ELR (cell line): ENCODE measurements at places on chromosomes 11 and 22.
A peak's percentile ranks its signal among the peaks of the same experiment; 100 is the strongest.

- DNase-seq: peak; percentile 75
These were observed 52.1 kb downstream of the GDPD4 start for GRCh38 chr11:77249427-77249826.

DNA sequence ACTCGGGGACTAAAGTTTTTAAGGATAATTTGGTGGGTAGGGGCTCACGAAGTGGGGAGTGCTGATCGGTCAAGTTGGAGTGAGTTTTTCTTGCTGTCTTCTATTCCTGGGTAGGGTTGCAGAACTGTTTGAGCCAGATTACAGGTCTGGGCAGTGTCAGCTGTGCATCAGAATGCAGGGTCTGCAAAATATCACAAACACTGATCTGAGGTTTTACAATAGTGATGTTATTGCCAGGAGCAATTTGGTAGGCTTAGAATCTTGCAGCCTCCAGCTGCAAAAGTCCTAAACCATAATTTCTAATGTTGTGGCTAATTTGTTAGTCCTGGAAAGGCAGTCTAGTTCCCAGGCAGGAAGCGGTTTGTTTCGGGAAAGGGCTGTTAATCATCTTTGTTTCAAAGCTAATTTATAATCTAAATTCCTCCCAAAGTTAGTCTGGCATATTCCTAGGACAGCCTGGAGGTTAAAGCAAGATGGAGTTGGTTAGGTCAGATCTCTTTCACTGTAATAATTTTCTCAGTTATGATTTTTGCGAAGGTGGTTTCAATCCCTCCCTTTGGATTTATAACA is 39.7 kb upstream of the CALCA start:
- no peak for DNase-seq

DNA sequence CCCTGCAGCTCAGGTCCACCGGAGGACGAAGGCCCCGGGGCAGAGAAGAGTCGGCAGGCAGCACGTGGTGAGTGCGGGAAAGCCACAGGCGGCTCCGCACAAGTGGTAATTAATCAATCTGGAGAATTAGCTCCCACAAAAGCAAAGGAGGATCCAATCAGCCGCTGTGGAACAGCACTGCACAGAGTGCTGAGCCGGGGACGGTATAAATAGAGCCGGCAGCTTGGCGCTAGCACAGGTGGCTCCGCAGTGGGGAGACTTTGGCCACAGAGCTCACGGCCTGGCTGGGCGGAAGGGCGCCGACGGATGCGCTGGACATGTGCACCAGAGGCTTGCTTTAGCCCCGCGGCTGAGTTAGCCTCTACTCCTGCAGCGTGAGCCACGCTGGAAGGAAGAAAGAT is 48.9 kb downstream of the IGSF9B start:
- DNase-seq: no peak

- DNase-seq: peak; percentile 79
These were observed 14.2 kb downstream of the OR52A5 start for GRCh38 chr11:5123802-5124521.

DNA sequence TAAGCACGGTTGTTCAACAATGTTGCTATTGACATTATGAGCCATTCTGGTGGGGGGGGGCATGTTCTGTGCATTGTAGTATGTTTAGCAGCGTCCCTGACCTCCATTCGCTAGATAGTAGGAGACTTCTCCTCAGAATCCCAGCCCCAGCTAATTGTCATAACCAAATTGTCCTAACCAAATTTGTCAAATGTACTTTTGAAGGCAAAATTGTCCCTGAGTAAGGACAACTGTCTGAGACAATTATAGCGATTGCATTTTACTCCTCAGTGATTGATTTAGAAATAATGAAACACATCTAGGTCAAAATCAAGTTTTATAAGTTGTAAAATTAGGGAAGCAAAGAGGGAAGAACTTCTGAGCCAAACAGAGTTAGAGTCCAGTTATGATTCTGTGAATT is 541.8 kb upstream of the CHORDC1 start:
- DNase-seq: no peak

DNA sequence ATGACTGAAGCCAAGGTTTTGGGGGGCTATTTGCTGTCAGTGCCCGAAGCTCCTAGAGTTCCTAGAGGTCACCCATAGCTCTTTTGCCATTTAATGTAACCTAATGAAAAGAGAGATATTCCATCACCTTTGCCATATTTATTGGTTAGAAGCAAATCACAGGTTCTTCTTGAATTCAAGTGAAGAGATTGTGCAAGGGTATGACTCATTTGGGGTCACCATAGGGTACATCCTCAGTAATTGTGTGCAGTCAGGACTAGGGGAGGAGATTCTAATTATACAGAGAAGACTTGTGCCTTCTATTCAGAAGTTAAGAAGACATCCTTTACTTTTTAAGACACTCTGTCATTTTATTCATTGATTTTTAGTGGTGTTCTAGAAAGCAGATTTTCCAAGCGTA is 6.9 kb upstream of the PRAME start:
- DNase-seq: peak; percentile 13

DNA sequence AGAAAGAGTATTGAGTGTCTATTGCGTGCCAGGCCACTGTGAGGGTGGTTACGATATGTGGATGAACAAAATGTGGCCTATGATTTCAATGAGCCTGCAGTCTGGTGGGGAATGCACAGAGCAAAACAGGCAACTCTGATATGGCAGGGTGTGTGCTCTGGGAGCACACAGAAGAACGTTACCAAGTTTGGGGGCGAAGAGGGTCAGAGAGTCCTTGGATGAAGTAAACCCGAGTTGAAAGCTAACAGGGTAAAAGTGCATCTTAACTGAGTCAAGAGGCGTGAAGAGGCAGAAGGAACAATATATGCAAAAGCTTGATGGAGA is 258 bp downstream of the CFAP68 start:
- no peak for DNase-seq

- peak; percentile 39 for DNase-seq
These were observed 70.2 kb downstream of the DDX10 start for GRCh38 chr11:108734956-108735559.

DNA sequence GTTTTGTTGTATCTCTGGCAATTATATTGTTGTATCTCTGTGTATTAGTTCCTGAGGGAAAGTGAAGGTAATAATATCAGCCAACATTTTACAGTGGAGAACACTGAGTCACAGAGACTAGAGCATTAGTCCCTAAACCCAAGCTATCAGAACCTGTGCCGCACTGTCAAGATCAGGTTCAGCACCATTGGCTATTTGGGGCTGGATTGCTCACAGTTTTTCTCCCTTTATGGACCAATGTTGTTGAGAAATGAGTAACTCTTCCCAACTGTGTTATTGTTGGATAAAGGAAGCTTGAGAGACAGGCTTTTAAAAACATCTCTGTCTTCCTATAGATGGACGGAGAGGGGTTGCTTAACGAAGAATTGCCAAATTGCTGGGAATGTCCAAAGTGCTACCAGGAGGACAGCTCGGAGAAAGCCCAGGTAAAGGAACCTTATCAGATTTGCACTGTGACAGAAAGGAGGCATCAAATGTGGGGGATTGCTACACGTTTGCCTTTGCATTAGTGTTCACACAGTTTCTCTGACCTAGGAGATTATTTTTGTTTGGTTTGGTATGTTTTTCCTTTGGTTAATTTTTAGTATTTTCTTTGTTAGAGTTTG is 18.2 kb upstream of the GRK2 start:
- DNase-seq: no peak

GRCh38 chr22:17119481-17120202 is 1.5 kb downstream of the TMEM121B start:
- peak; percentile 16 for DNase-seq

DNA sequence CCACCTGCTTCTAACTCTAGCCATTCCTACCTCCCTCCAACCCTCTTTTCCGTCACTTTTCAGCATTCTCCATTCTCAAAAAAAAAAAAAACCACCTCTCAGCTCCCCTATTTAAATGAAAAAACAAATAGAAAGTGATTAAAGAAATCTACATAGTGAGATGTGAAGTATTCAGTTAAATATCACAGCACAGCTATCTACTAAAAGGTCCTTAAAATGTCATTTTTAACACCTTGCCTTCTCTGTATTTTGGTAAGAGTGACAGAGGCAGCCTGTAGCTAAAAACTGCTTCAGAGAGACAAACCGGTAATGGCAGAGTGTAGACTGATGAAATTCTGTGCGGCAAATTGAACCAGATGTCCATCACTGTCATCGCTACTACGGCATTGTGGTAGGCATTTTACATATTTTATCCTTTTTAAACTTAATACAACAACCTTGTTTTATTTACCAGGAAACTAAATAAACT is 346 bp upstream of the ALG9 start:
- DNase-seq: peak; percentile 12

GRCh38 chr11:60700689-60701468 is 1.5 kb downstream of the MS4A8 start:
- DNase-seq: peak; percentile 50

- peak; percentile 83 for DNase-seq
These were observed 27.3 kb downstream of the ARHGEF17 start for GRCh38 chr11:73335204-73335923.

GRCh38 chr11:61718621-61719302 is 33.7 kb upstream of the MYRF start:
- peak; percentile 81 for DNase-seq

GRCh38 chr22:33209930-33210784 is 152.0 kb upstream of the SYN3 start:
- DNase-seq: peak; percentile 2

DNA sequence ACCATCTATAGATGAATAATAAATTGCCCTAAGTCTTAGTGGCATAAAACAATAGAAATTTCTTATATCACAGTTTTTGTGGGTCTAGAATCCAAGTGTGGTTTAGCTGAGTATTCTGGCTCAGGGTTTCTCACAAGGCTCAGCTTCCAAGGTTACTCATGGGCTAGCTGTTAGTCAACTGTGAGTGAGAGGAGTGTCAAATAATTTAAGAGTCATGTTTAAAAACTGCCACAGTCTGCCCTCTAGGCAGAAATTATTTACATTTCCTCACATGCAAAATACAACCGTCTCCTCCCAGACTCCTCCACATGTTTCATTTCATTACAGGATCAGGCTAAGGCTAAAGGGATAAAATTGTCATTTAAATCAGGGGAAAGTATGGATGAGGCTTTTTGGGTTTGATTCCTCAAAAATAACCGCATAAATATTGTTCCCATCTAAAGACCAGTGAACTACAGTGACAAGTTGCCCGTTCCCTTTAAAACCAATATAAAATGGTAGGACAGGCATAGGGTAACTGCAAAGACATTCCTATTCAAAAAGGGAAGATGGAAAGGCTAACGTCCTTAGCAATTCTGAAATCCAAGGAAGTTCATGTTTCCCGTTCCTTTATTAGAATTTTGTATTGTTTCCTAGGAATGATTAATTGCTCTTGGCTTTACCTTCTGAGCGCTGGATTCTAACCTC is 324.3 kb downstream of the DYNC2H1 start:
- DNase-seq: peak; percentile 97

DNA sequence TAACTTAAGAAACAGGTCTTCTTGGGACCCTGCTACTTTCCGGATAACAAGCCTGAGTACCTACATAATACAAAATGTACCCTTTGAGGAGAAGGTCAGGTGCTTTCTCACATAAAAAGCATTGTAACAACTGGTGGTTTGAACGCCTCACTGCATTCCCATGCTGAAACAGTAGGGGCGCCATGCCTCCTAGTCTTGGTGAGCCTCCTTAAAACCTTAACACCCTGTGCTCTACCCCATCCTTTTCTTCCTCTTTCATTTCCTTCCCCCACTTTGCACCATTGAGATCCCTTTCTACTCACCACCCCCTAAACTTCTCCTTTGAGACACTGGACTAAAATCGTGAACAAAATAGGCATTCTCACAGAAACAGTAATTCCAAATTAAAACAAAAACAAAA is 729.3 kb downstream of the NTM start:
- DNase-seq: peak; percentile 23

DNA sequence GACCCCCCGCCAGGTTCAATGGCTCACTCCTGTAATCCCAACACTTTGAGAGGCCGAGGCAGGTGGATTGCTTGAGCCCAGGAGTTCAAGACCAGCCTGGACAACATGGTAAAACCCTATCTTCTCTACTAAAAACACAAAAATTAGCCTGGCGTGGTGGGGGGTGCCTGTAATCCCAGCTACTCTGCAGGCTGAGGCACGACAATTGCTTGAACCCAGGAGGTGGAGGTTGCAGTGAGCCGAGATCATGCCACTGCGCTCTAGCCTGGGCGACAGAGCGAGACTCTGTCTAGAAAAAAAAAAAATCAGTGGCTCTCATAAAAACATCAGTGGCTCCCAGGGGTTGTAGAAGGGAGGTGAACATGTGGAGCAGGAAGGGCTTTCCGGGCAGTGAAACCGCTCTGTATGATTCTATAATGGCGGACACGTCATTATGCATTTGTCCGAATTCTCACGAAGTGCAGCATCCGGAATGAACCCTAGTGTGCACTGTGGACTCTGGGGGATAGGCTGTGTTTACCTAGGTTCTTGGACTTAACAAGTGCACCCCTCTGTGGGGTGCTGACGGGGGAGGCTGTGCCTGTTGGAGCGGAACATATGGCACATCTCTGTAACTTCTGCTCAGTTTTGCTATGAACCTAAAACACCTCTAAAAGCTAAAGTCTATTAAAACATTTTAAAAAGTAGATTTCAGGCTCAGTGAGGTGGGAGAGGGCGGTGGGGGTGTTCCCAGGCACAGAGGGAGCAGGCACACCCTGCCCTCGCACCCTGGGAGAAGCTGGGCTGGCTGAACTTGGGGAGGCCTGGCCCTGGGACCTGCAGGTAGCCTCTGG is 49.1 kb upstream of the SEPTIN5 start:
- DNase-seq: no peak

DNA sequence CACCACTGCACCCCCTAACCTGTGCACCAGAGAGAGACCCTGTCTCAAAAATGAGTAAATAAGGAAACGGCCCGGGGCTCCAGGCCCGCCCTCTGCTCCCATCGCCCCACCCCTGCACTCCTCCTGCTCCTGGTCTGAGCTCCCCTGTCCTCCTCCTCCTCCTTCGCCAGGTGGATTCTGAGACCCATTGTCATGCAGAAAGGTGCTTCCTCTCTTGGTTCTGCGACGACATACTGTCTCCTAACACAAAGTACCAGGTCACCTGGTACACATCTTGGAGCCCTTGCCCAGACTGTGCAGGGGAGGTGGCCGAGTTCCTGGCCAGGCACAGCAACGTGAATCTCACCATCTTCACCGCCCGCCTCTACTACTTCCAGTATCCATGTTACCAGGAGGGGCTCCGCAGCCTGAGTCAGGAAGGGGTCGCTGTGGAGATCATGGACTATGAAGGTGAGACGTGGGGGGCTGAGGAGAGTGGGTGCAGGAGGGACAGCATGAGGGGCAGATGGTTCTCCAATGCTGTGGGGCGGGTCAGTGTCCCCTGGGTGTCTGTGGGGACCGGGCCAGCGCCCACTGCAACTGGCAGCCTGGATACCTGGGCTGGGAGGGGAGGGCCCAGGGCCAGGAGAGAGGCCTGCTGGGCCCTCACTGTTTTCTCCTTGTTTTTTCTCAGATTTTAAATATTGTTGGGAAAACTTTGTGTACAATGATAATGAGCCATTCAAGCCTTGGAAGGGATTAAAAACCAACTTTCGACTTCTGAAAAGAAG is 3.1 kb upstream of the APOBEC3D start:
- no peak for DNase-seq

GRCh38 chr22:19579880-19580279 is 55.7 kb upstream of the CLDN5 start:
- peak; percentile 26 for DNase-seq

- DNase-seq: no peak
These were observed 317.8 kb downstream of the BUD13 start for GRCh38 chr11:116454951-116455350.
